ENCODE measurements at places on chromosomes 6 and 20.

DNA sequence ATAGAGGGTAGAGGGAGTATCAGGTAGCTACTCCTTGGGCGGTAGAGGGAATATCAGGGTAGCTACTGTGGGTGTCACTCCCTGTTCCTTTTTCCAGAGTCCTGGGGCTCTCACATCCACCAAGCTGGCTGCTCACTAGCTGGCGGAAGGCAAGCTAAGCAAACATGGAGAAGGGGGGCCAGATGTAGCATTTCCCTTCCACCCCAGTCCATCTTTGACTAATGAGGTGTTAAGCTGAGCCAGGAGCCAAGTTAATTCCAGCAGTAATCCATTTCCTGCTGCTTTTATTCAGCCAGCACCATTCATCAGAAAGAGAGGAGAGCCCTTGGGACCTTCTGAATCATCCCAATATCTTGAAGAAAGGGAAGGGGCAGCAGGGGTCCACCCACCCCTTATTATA lies 330.0 kb downstream of the ZFAND3 start:
- DNase-seq = no peak

DNA sequence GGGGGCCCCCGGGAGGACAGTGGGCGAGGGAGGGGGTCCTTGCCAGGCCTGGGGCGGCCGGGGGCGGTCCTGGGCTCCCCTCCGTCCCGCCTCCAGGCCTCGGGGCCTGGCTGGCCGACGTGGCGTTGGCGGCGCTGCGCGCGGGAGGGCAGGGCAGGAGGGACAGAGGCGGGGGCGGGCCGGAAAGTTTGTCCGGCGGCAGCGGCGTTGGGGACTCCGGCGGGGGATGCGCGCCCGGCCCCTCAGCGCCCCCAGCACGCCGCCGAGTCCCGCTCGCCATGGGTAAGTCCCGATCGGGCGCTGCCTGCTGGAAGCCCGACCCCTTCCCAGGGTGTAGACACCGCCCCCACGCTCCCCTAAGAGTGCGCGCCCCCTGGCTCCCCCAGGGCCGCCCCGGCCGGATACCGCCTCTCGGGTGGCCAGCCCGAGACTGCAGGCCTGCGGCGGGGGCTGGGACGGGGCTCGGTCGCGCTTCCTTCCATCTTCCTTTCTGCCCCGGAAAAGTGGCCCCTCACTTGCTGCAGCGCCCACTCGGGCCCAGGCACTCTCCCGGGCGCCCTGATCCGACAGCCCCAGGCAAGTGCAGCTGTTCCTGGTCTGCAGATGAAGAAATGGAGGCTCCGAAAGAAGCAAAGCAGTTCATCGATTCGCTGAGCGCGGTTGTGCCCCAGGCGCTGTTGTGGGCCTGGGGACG lies at the start of gene SLC2A10:
SLC2A10 (plus strand) TSS at position 191 of the 694 bp plus-strand sequence; CDS start at position 279, 88 bp downstream.
- DNase-seq = no peak

DNA sequence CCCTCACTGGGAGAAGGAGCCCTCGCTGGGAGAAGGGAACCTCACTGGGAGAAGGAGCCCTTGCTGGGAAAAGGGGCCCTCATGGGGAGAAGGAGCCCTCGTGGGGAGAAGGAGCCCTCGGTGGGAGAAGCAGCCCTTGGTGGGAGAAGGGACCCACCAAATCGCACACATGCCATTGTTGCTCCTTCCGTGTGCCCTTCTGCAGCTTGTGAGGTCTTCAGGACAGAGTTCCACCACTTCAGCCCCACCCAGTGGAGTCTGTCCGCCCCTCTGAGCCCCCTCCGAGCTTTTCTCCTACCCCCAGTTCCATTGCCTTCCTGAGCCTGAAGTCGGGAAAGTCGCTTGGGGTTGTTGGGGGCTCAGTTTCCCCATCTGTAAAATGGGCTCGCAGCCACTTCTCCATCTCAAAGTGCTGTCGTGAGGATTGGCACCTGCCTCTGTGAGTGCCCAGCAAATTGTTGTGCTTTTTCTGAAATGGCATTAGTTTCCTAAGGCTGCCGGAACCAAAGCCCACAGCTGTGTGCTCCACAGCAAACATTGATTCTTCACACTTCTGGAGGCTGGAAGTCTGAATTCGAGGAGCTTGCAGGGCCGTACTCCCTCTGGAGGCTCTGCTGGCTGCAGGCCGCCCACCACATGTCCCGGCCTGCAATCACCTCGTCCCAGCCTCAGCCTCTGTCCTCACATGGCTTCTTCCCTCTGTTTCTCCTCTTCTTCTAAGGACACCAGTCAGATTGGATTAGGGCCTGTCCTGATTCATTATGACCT lies 124.7 kb upstream of the PMEPA1 start:
- no peak for DNase-seq

DNA sequence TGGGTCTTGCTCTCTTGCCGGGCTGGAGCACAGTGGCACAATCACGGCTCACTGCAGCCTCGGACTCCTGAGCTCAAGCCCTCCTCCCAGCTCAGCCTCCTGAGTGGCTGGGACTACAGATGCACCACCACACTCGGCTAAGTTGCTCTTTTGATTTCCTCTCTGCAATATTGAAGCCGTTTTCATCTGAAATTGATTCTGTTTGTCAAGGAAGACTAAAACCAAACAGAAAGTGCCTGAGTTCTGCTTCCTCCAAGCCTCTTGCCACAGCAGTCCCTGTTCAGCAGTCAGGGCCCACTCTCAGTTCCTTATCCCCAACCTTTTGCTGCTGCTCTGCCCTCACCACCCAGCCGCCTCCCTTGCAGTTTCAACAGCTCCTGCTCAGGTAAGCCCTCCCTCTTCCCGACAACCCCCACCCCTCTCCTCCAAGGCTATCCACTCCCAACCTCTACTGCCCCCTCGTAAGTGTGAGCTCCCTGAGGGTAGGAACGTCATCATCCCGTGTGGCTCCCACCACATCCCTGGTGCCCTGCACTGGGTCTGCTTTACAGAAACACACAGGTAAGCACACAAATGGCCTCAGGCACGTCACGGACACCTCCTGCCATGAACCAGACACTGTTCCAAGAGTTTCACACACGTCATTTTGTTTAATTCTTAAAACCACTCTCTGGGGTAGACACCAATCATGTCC lies 70.7 kb upstream of the TAB2 start:
- no peak for DNase-seq

- peak; percentile 20 for DNase-seq
These were observed 100.7 kb downstream of the NOL4L start for GRCh38 chr20:32484225-32484957.

DNA sequence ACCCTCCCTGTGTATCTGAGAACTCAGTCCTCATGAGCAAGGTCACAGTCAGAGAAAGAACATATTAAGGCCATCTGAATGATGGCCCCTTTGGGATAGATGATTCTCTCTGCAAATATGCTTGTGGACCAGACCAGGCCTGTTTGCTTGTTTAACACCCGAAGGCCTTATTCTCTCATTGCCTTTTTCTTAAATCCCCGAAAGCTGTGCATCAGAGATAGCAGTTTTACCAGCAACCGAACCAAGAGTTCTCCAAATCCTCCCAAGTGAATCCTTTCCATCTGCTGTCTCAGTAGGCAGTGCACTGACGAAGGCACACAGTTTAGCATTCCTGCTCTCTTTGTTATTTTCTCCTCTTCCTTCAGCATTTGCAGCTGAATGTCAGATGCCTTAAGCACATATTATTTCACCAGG lies 79.8 kb downstream of the TRMT6 start:
- DNase-seq = no peak

GRCh38 chr20:61573415-61574305 lies 321.6 kb downstream of the CDH4 start:
- no peak for DNase-seq

DNA sequence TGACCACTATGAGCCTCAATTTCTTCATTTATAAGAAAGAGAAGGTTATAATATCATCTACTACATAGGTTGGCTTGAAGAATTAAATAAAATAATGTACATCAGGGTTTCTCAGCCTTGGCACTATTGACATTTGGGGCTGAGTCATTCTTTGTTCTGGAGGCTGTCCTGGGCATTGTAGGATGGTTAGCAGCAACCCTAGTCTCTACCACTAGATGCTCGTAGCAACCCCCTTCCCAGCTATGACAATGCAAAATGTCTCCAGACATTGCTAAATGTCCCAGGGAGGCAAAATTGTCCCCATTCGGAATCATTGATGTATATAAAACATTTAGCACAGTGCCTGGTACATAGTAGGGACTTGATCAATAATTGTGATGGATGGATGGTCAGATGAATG lies 152.1 kb downstream of the KHDC1L start:
- DNase-seq = no peak

- no peak for DNase-seq
These were observed 318.9 kb upstream of the JAG1 start for GRCh38 chr20:10992731-10993130.

- DNase-seq = no peak
These were observed 86.6 kb upstream of the RPS6KA2 start for GRCh38 chr6:166713434-166714186.

- no peak for DNase-seq
These were observed 49.1 kb downstream of the SYTL3 start for GRCh38 chr6:158698931-158699330.

- no peak for DNase-seq
These were observed 36.8 kb upstream of the CLDN20 start for GRCh38 chr6:155227046-155227445.

DNA sequence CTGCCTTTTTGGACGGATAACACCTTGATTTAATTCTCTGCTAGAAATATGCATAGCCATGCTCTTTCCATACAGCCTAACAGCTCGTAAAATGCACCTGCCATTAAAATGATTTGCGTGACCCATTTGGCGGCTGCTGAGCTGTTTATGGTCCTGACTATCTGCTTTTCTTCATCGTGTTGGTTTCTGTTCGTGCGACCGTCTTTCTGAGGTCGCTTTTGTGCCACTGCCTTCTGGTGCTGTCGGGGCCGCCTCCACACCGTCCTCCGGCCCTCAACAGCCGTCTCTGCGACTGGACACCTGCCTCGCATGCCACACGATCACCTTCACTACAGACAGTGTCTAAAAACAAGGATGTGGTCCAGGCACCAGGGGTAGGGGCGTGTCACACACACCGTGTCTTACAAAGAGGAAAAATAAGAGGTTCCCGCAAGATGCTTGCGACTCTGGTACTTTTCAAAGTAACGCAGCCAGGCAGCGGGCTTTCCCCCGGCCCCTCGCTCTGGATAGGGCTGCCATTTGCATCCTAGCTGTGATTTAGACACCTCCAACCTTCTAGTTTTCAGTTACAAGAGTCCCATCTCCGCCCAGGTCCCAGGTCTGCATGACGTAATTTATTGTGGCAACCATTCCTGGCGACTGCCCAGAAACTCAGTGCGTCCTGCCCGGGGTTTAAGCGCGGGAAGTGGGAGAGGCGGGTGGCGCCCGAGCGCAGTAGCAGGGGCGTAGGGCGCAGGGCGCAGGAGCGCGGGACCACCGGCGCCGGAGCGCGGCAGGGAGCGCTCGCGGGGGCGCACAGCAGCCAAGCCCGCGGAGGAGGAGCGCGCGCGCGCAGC lies at the start of gene STMND1:
STMND1 (plus strand) TSS at position 629 of the 836 bp plus-strand sequence. CDS start 208 bp downstream, outside the sequence.
- peak; percentile 57 for DNase-seq

DNA sequence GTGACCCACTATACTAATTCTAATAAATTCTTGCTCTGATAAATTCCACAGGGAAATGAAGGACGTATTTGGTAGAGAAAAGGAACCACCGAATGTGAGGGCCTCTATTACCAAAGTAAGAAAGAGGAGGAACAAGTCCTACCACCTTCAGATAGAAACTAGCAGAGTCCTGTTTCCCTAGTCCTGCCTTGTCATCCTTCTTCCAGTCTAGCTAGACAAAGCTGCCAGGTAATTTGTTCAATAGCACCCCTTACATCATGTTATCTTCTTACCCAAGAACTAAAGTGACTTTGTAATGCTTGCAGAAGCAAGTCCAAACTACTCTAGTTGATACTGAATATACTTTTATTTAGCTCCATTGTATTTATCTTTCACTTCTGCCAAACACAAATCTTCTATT lies 29.3 kb upstream of the FAM83B start:
- DNase-seq = no peak

DNA sequence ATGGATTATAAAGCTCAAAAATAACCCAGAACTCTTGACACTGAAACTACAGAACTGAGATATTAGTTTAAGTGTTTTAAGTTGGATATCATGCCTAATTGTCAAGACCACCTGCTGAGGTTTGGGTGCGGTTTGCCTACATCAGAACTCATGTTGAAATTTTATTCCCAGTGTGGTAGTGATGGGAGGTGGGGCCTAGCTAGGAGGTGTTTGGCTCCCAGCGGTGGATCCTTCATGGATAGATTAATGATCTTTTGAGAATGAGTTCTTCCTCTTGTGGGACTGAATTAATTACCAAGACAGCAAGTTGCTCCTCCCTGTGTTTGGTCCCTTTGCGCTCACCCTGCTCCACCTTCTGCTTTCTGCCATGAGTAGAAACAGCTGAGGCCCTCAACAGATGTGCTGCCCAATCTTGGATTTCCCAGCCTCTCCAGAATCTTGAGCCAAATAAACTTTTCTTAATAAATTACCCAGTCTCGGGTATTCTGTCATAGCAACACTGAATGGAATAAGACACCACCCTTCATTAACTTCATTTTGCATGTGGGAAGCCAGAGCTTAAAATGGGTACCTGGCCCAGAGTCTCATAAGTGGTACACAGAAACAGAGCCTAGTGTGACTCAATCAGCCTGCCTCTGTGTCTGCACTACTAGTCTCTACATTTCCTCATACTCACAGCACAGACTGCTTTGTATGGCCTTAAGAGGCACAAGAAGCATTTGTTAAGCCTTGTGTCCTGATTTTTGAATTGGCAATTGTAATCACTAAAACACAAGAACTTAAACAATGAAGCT lies 158.4 kb downstream of the IBTK start:
- DNase-seq = no peak

DNA sequence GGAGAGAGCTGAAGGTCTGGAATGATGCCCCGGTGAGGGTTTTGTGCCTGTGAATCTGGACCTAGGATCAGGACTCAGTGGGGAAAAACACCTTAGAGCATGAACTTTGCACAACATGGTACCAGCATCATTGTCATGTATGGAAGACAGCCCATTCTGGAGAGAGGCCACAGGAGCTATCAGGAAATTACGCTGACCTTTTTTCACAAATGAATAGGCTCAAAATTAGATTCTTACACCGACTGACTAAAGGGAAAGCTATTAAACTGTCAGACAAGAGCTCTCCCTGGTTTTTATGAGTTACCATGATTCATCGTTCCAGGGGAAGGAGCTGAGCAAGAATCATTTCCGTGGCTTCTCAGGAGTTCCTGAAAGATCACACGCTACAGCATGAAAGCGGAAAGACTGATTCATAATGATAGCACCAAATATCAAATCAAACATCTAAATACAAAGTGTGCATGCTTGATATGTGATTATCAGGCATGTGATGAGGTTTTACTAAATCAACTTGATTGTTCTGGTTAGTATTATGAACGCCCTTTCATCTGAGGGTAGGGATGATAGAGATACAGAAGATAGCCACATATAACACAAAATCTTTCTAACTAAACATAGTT lies 224.9 kb upstream of the SMLR1 start:
- DNase-seq = no peak

- no peak for DNase-seq
These were observed 723.7 kb upstream of the SLC35B3 start for GRCh38 chr6:9159051-9159450.

GRCh38 chr6:43668151-43669028 lies 19.2 kb downstream of the MRPS18A start:
- DNase-seq = peak; percentile 74

DNA sequence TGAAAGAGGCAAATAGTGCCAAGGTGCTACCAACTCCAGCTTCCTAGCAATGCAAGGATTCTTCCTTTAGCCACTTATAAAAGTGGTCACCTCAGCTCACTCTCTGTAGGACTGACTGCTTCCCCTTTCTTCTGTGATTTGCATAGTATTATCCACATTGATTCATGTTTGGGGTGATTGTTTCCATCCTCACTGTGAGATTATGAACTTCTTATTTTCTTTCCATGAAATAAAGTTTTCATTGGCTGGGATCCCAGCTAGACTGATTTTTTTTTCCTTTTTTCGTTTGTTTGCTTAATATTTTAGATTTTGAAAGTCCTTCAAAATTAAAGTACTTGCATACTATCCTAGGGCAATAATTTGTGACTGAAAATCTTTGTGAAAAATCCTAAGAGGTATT lies 50.5 kb downstream of the EYA4 start:
- DNase-seq = no peak

All from NCI-H774 (cell line).